ENCODE measurements at places on chromosomes 6 and 20. TPM values are rescaled to one million over a fixed set of nuclear protein-coding genes. Genes with fewer than 3 reads are reported as not detected.

- peak; percentile 19 for DNase-seq
Measured at GRCh38 chr20:52190437-52191131, 995 bp downstream of the ZFP64 start.

DNA sequence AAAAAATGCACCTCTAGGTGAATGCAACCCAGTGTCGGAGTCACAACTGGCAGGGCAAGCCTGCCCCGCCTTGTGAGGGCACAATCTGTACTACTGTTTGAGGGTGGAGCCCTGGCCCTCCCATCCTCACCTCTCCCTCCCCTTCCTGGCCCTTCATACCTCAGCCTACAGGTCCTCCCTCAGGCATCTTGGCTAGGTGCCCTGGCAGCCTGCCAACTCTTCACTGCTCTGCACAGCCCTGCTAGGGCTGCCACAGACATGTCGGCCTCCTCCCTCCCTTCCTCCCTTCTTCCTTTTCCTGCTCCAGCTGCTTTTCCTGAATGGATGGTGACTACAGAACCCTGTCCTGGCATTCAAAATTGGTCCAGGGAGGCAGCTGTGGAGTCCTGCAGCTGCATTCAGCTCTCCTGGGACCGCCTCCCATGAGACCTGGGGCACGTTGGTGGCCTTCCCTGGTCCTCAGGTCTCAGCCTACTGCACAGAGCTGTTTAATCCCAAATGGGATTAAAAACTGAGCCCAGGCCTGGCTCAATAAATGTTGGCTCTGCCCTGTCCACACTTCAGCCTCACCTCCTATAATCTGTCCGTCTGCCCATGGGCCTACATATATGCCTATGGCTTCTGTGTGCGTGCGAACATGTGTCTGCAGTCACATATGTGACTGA is 52.7 kb downstream of the CDH22 start:
- DNase-seq, result peak; percentile 79

GRCh38 chr20:24633026-24633425 is 163.6 kb downstream of the SYNDIG1 start:
- DNase-seq, result no peak

DNA sequence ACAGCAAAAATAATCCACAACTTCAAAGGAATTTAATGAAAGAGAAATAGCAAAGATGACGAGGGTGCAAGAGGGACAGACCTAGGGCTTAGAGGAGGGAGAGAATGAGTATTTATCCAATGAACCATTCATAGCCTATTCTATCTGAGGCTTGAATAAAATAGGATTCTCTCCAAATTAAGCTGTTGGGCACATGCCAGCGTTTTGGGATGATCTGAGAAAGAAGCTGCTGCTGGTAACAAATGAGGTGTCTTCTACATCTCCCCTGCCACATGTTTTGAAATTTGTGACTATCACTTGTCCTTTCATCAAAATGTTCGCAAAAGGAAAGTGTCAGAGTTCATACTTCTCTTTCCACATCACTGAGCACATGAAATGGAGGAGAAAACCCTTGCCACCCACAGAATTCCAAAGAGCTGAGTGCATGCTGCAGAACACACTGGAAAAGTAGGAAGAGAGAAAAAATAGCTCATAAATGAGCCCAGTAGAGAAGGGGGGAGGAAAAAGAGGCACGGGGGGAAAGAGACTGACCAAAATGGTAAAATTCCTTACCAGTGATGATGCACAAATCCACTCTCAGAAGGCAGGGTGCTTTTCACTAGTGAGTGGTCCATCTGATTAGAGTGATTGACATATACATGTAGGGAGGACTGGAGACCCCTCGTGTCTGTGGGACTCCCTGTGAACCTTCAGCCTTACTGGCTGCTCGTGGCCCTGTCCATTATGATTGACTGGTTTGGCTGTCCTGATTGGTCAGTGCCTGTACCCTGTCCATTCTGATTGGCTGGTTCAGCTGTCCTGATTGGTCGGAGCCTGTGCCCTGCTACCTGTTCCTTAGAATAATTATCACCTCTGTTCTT is 180.5 kb downstream of the OGFRL1 start:
- no peak for DNase-seq

- DNase-seq, result peak; percentile 43
Measured at GRCh38 chr20:45114465-45115385, at the start of gene WFDC5. WFDC5 (minus strand) TSS chr20:45115174; CDS start chr20:45115083, 91 bp downstream.

DNA sequence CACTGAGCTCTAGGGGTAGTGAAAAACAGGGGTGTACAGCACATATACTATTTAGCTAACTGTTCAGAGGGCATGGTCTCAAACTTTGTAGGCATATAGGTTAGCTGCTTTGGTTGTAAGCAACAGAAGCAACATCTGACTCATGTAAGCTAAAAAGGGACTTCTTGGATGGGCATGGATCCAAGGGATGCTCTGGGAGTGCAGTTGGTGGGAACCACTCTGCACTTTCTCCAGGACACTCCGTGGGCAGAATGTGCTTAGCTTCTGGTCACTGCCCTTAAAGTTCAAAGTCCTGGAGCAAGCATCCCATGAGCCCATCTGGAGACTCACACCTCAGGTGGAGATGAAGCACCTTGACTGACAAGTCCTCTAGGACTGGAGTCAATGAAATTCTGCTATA is 11.5 kb downstream of the APCDD1L start:
- DNase-seq, result no peak

The CRNKL1 gene
- 27.1 TPM for total RNA-seq

- no peak for DNase-seq
Measured at GRCh38 chr6:122696853-122697252, 82.7 kb upstream of the FABP7 start.

- no peak for DNase-seq
Measured at GRCh38 chr6:135901774-135902524, 50.4 kb downstream of the PDE7B start.

The ATG5 gene
- 31.9 TPM for total RNA-seq

DNA sequence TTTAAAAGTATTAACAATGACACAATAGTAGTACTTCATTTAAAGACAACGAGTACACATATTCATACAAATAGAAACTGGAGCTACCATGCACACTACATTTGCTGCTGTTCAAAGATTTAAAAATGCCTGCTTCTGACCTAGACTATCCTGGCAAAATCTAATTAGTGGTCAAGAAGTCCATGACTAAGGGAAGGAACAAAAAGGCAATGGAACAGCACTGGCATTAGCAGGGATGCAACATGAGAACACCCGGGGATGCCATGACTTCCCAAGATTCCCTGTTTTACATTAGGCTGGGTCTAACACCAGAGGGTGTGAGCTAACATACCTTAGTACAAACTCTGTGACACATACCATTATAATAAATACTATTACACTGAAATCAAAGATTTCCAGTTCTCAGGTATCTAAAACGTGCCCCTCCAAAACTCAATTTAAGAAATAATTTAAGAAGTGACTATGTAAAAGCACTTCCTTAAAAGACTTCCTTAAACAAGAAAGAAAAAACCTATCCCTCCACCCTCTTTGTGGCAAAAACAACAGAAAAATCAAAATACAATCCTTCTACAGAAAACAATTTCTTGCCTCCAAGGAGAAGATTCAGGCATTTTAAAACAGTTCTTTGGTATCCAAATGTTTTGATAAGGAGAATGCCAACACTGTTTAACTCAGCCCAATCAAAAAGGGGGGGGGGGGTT is 25.5 kb downstream of the CHD6 start:
- DNase-seq, result no peak

DNA sequence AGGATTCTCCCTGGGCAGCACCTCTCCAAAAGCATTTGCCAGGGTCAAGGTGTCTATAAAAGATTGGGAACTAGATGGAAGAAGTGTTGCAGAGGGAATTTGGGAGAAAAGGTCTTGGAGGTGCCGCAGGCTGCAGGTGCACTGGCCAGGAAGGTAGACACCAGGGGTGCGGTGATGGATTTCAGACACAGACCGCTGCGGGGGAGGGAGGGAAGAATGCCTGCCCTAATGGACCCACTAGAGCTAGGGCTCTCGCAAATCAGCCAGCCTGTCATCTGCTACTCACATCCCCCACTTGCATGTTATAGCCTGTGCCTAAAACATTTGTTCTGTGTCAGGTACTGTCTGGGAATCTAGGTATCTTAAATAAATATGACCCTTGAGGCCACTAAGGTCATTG is 193.6 kb upstream of the SLC24A3 start:
- no peak for DNase-seq

The IL17A gene
- not detected for total RNA-seq

DNA sequence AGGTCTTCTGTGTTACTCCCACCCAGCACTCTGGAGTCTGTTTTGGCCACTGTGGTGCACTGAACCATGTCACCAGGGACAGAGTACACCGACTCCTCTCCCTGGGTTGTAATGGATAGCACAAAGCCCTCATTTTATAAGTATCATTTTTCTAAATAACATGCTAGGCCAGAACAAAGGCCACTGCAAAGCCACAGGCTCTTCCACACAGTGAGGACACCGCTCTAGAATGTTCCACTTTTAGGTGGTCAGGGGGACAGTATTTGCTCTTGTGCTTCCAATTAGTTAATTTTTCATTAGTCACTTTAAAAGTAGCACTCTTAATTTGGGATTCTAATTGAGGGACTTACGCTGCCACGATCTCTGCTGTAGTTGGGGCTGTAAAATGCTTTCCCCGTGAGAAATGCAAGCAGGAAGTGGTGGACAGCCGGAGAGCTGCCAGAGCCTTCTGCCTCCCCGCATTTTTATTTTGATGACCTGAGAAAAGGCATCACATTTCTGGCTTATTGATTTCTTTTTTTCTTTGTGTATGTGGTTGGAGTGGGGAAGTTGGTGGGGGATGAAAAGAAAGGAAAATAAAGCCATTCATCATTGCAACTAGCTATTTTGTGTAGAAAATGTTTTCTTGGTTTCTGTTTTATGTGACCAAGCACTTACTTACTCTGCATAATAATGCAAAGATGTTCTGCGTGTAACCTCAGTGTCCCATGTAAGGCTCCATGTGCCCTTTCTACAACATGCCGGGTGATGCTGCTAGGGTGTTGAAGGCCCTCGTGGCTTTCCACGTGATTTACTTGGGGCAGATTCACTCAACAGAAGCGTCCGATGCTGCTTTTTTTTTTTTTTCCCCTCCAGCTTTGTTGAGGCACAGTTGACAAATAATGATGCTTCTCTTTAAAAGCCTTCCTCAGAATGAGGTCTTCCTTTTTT is 195.9 kb downstream of the SASH1 start:
- no peak for DNase-seq

The ZC2HC1B gene
- 2.0 TPM for total RNA-seq

DNA sequence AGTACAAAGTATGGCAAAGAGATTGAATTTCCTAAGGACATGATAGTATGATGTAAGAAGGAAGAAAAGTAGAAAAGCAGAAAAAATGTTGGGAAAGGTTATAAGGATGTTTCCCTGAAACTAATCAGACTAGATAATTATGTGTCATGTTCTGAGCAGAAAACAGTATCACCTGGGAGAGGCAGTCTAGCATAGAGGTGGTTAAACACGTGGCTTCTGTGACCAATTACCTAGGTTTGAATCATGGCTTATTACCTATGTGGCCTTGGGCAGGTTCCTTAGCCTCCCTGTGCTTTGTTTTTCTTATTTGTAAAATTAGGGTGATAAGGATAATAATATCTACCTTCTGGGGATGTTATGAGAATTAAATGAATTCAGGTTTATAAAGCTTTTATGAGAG is 38.0 kb downstream of the SCGN start:
- no peak for DNase-seq

DNA sequence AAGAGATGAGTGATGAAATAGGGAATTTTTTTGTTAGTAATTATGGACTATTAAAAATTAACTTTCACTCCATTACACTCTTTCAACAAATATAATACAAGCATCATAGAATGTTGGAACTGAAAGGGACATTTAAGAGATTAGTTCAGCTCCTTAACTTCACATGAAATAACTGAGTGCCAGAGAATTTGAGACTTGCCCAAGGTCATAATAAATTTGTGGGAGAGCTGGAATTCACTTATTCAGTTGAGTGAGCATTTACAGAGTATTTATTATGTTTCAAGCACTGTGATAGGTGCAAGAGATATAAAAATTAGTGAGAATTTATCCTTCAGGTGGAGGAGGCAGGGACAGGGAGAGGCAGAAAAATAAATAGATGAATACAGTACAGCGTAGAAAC is 154.6 kb downstream of the KCNQ5 start:
- no peak for DNase-seq

- DNase-seq, result no peak
Measured at GRCh38 chr6:84635081-84635761, 129.2 kb downstream of the TBX18 start.

The GPR63 gene
- total RNA-seq, result 3.4 TPM

The ULBP2 gene
- total RNA-seq, result 0.40 TPM

DNA sequence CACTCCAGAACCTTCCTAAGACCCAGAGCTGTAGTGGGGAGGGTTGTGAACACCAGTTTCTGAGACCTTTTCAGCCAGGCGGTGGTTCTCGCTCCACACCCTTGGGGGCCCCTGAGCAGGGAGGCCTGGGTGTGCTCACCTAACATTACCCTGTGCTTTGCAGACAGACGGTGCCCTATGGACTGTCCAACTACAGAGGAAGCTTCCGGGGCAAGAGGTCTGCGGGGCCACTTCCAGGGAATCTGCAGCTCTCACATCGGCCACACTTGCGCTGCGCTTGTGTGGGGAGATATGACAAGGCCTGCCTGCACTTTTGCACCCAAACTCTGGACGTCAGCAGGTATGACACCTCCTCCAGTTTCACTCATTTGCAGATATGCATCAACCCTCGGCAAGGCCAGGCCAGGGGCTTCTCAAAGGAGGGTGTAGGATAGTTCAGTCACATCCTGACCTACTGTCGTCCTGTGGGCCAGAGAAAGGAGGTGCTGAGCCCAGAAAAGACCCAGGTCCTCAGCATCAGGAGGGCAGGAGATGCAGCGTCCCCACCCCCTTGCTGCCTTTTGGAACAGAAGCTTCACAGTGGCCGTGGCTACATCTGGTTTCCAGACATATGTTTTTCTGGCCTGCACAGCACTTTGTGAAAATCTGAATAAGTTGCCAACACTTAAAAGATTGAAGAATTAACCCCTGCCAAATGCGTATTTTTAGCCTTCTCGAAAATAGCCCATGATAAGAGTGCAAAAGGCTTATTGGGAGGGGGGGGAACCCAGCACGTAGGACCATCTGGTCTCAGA is 20.6 kb downstream of the EDN3 start:
- DNase-seq, result no peak

The PABPC1L gene
- total RNA-seq, result 35.6 TPM

DNA sequence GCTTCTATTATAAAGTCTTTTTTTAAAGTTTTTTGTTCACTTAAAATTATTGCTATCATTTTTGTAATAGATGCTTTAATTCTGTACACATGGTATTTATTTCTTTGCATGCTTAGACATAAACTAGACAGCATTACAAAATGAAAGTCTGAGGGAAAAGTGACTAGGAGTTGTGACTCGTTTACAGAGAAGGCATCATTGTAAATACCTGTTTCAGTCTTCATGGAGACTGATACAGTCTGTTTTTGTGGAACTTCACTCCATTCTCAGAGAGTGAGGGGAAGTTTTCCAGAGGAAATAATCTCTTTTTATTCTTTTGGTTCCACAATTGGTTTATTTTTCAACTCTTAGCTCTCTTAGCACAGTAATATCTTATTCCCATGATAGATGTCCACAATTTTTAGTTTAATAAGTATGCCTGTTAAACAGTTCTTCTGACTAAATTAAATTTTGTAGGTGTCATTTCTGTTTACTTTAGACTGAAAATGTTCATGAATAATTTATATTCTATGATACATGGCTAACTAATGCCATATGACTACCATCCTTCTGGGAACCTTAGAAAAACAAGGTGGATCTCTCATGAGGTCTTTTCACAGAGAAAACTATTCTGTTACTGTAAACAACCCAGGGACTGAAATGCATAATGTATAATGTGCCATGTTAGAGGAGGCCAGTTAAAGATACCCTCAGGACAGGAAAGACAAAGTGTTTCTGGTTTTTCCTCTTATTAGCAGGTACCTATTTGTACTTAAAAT is 69.2 kb downstream of the MYO6 start:
- no peak for DNase-seq

- peak; percentile 32 for DNase-seq
Measured at GRCh38 chr6:138815797-138816528, 20.1 kb downstream of the ECT2L start.

- DNase-seq, result no peak
Measured at GRCh38 chr6:107600121-107600520, 110.2 kb downstream of the SOBP start.

All from prostate gland (tissue), 2 donors.